Stimulated activated CD8-positive, alpha-beta memory T cell treated with anti-CD3 and anti-CD28 coated beads, Interleukin-12 subunit alpha, Interleukin-12 subunit beta, amount 100 ng/mL, for 1 hour (primary cell): ENCODE measurements at places on chromosomes 5 and 9.

DNA sequence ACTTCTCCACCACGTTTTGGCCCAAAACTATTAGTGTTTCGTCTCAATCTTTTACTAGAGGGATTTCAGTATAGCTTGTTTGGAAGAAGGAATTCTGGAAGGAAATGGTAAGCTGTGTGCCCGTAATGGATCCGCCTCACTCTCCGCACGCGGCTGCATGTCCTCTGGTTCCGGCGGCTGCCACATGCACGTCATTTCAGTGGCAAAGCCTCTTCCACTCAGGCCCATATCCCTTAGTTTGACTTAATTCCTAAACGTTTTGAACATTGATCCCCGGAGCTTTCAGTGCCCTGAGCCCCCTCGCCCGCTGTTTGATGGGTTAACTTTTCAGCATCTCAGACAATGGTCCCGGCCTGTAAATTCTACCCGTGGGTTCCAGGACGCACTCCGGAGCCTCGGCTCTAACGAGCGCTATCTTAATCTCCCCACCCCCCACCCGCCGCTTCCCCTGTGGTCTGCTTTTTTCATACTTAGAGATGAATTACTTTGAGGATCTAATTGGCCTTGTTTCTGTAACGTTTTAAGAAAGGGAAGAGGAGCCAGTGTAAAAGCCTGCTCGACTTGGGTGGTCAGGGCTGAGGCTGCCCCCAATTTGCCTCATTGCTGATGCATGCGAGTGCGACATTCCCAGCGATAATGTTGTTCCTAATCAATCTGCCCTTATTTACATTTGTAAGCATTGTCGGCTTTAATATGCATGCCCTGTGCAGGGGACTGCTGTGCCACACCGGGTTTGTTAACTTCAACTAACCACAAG lies 4.6 kb downstream of the PTCH1 start:
- no peak for DNase-seq

- no peak for DNase-seq
Measured at GRCh38 chr9:4299005-4299795, 668 bp downstream of the GLIS3 start.

DNA sequence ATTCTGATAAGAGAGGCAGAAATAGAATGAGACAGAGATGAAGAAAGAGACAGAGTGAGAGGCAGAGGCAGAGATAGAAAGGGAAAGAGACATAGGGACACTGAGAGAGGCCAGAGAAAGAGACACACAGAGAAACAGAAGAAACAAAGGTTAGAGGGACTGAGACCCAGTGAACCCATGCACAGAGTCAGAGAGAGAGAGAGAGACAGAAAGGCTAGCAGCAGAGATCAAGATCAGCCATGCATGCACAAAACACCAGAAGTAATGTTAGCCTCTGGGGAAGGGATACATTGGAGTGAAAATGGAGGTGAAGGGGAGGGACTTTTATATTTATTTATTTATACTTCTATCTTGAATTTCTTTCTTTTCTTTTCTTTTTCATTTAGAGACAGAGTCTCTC lies 14.1 kb upstream of the SPARC start:
- no peak for DNase-seq

DNA sequence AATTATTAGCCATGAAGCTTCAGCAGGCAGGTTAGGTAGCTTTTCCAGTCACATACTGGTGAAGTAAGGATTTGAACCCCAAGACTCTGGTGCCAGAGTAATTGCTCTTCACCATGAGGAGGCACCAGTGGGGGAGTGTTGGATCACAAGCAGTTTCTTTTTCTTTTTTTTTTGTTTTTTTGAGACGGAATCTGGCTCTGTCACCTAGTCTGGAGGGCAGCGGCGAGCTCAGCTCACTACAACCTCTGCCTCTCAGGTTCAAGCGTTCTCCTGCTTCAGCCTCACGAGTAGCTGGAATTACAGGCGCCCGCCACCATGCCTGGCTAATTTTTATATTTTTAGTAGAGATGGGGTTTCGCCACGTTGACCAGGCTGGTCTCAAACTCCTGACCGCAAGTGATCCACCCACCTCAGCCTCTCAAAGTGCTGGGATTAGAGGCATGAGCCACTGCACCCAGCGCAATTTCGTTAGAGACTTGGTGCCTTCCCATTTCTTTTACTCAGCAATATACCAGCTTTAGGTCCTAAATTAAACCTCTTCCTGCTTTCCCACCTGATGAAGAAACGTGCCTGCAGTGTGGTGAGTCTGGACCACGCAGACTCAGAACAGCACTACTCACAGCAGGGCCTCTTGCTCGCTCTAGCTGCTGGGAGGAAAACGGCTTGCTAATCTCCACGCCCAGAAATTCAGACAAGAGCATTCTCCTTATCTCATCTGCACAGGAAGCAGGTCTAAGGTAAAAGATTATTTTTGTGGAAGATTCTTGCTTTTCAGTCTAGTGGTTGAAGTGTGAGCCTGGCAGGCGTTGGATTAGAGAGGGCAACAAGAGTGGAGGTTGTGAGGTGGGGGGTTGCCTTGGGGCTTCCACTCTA lies at the start of gene S100Z:
S100Z (plus strand) TSS at position 596 of the 873 bp plus-strand sequence. CDS start 25,346 bp downstream, outside the sequence.
- DNase-seq = no peak

- no peak for DNase-seq
Measured at GRCh38 chr9:74479711-74480110, 17.4 kb upstream of the RORB start.
